Breast epithelium (tissue), 4 donors: ENCODE measurements at places on chromosomes 1 and 21.

- DNase-seq, result no peak
- no peaks in the 10 kb centered on the region for H3K27me3 ChIP-seq
- no peaks in the 10 kb centered on the region for H3K36me3 ChIP-seq
- H3K27ac ChIP-seq, result no peak overlapping the region
Measured at GRCh38 chr1:160143695-160144094, 7.7 kb upstream of the ATP1A4 start.

DNA sequence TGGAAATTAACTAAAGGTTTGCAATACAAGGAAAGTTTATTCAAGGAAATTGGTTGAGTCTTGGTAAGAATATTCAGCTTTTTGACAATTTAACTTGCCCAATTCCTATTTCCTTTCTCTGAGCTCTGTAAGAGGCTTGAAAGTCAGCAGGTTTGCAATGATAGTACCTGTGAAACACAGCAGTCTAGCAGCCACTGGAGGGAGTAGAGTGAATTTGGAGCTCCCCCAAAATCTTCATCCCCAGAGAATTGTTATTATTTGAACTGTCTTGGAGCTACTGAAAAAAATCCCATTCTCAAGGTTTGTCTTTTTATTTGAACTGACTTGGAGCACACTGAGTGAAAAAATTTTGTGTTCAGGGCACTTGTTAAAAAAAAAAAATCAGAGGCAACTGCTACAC is 654.2 kb upstream of the PKN2 start:
- DNase-seq, result no peak
- H3K4me1 ChIP-seq, result no peaks in the 10 kb centered on the region
- no peaks in the 10 kb centered on the region for H3K27me3 ChIP-seq

DNA sequence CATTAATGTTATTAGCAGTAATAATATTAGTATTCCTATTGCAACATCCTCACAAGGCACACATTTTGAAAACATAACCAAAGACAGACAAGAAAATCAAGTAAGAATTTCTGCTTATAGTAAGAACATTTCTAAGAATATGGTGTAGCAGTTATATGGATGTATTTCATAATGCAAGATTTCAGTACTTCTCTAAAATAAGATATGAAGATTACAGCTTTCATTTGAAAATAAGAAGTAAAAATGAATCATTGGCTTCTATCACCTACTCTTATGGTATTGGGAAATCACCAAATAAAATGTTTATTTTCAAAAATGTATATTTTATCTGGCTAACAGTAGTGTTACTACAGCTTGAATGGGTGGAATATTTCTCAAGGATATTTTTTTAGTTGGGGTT is 103.8 kb upstream of the USP25 start:
- no peaks in the 10 kb centered on the region for H3K4me1 ChIP-seq
- H3K27me3 ChIP-seq, result no peaks in the 10 kb centered on the region

DNA sequence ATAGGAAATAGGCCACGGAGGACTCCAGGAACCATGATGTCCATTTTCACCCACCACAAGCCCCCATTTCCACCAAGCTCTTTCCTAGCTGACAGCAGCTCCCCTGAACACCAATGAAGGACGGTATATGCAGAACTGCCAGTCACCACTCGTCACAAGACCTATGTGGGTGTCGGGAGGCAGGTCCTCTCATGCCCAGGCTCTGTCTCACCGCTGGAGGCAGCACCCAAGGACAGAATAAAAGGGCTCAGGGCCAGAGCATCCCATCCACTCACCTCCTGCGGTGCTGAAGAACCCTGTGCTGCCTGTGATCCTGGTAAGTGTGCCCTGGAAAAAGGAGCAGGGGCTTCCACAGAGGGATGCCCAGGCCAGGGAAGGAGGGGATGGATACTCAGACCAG is at the start of gene LCE1F:
LCE1F (plus strand) TSS at position 266 of the 400 bp plus-strand sequence. CDS start 1,232 bp downstream, outside the sequence.
- no peak for DNase-seq
- no peak within 1 kb of the TSS for H3K4me3 ChIP-seq
- H3K27me3 ChIP-seq, result no peaks in the 10 kb centered on the region
- H3K36me3 ChIP-seq, result no peaks in the 10 kb centered on the region
- no peaks in the 10 kb centered on the region for H3K4me1 ChIP-seq
- H3K27ac ChIP-seq, result no peak within 1 kb of the TSS
